Foreskin fibroblast (primary cell): ENCODE measurements at places on chromosomes 11 and 22.

- no peak for DNase-seq
Observed at GRCh38 chr11:133832991-133833897, 12.1 kb downstream of the SPATA19 start.

DNA sequence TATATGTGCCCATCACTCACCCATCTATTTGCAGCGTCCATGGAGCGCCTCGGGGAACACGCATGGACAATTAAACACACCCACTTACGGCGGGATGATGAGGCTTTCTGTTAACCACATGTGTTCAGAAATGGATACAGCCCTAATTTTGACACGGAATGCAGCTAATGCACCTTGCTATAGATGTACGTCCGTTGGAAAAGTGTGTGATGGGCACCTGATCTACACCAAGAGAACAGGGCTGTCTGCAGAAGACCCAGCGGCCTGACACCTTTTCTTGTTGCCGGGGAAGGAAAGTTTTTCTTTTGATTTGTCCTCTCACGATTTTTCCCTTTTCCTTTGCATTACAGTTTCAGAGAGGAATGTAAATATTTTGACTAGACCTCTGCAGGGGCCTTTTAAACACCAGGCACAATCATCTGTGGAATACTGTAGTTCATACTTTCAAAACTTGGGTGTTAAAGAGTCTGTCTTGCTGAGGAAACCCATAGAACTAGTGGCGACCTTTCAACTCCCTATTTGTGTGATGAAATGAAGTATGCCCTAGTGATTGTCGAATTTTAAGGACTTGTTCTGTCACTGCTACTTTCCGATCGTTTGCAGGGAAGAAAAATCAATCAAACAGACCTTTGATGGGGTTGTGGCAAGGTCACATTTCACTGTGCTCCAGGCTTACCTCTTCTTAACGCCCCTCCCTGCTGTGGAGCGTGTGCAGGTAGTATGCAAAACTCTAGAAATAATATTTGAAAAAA, 16.5 kb upstream of the PAX6 start:
- DNase-seq: no peak

- peak; percentile 55 for DNase-seq
Observed at GRCh38 chr11:8728563-8728962, 46.0 kb downstream of the RPL27A start.

GRCh38 chr11:121419836-121420235, 32.3 kb upstream of the SORL1 start:
- DNase-seq: no peak

DNA sequence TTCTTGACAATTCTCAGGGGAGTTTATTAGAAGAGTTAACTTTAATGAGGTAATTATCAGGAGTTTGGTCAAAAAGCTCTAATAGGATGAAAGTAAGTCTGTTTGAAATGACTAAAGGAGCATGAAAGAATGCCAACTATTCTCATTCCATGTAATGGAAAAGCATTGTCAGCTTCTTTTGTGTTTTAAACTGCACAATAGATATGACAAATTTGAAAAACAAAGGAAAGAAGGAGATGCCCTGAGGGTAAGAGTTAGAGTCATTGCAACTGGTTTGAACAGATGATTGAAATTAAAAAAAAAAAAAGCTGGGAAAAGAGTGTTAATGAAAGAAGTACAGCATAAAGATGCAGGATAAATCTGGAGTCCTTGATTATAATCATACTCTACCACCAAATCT, 296.8 kb upstream of the FOLH1 start:
- no peak for DNase-seq

DNA sequence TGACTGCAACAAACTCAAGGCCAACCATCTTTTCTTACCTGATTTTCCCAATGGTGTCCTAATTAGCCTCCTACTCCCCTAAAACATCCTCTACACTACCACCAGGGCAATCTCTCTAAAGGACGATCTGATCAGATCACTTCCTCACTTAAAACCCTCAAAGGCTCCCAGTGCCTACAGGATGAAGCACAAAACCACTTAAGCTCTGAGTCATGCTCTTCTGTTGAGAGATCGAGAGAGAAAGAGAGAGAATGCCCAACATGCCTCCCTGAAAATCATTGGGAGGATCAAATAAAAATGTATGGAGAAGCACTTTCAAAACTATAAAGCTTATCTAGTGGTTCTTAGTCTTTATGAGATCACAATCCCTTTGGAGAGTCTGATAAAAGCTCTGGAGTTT, 171.1 kb downstream of the CADM1 start:
- peak; percentile 4 for DNase-seq

DNA sequence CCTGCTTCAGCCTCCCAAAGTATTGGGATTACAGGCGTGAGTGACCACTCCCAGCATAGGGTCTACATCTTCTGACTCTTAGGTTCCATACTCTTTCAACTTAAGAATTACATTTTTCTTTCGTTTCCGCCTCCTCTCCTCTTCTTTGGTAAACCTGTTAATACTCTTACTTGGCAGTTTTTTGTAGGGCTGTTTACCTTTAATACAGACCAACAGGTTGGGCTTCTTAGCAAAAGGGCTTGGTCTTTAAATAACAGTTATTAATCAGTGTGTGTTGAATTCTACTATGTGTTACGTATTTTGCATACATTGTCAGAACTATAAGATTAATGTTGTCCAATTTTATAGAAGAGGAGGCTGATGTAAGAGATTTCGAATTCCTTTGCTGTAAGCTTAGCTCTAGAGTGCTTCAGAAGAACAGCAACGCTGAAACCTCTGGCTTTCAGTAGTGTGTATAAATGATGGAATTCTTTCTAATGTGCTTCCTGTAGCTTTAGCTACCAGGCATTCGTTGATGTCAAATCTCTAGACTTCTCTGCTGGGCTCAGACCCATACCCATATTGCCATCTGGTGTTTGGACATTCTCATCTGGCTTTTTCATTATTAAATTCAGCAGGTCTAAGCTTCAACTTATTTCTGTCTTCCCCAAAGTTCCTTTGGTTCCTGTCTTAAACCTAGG, 3.1 kb downstream of the FDX1 start:
- DNase-seq: no peak

- DNase-seq: no peak
Observed at GRCh38 chr11:30868626-30869081, 282.5 kb upstream of the MPPED2 start.

GRCh38 chr22:31826443-31826842, 72.6 kb downstream of the DEPDC5 start:
- no peak for DNase-seq

DNA sequence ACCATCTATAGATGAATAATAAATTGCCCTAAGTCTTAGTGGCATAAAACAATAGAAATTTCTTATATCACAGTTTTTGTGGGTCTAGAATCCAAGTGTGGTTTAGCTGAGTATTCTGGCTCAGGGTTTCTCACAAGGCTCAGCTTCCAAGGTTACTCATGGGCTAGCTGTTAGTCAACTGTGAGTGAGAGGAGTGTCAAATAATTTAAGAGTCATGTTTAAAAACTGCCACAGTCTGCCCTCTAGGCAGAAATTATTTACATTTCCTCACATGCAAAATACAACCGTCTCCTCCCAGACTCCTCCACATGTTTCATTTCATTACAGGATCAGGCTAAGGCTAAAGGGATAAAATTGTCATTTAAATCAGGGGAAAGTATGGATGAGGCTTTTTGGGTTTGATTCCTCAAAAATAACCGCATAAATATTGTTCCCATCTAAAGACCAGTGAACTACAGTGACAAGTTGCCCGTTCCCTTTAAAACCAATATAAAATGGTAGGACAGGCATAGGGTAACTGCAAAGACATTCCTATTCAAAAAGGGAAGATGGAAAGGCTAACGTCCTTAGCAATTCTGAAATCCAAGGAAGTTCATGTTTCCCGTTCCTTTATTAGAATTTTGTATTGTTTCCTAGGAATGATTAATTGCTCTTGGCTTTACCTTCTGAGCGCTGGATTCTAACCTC, 324.3 kb downstream of the DYNC2H1 start:
- peak; percentile 90 for DNase-seq

- peak; percentile 76 for DNase-seq
Observed at GRCh38 chr11:95680169-95680929, 109.2 kb downstream of the FAM76B start.

- no peak for DNase-seq
Observed at GRCh38 chr22:33510429-33510904, 409.8 kb downstream of the LARGE1 start.

DNA sequence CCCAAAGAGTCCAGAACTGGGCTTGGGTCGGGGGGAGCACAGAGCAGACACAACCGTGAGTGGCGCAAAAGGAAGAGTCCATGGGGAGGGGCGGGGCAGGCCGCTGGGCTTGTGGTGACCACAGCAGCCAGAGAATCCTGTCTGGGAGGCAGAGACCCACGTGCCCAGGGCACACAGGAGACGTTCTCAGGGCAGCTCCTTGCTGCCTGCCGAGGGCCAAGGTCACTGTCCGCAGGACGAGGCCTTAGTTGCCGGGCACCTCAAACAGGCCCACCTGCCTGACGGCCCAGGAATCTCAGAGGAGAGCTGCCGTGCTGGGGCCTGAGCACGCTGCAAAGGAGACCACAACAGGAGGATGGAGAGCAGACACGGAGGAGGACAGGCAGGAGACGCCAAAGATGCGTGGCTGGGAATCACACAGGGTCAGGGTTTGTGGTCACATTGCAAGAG, 87.8 kb downstream of the MYEOV start:
- no peak for DNase-seq

GRCh38 chr11:100752371-100753171, 65.5 kb downstream of the ARHGAP42 start:
- no peak for DNase-seq

- DNase-seq: peak; percentile 68
Observed at GRCh38 chr22:35349704-35350538, 31.0 kb upstream of the HMOX1 start.

GRCh38 chr11:64865286-64866172, 12.9 kb downstream of the EHD1 start:
- peak; percentile 91 for DNase-seq

- no peak for DNase-seq
Observed at GRCh38 chr11:24155792-24156191, 341.1 kb upstream of the LUZP2 start.

DNA sequence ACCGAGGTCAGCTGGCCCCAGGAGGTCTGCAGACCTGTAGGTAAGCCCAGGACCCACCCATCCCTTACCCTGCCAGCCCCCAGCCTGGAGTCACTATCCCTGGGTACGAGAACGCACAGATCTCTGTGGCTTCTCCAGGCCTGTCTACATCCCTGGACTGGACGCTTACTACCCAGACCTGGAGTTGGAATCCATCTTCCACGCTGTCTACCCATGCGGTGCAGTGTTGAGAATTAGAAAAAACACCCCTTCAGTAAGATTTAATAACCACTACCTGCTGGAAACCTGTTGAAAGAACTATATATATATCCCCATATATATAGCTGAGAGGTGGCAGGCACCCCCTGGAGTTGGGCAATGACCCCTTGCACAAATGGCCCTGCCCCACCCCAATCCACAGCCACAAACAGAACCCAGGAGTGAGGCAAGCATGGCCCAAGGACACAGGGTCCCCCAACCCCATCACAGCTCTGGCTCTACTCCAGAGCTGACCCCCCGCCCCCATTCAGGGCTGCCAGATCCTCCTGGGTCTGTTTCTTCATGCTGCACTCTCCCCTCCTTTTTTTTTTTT, 17.7 kb upstream of the RGL4 start:
- DNase-seq: no peak

- DNase-seq: no peak
Observed at GRCh38 chr11:105610871-105611571, 1.1 kb downstream of the GRIA4 start.

- no peak for DNase-seq
Observed at GRCh38 chr11:72683782-72684200, 9.6 kb upstream of the PDE2A start.
